ENCODE measurements at places on chromosomes 1 and 21.
A peak's percentile ranks its signal among the peaks of the same experiment; 100 is the strongest.

GRCh38 chr1:39089931-39090521, 63.9 kb downstream of the NDUFS5 start:
- no peak for DNase-seq

DNA sequence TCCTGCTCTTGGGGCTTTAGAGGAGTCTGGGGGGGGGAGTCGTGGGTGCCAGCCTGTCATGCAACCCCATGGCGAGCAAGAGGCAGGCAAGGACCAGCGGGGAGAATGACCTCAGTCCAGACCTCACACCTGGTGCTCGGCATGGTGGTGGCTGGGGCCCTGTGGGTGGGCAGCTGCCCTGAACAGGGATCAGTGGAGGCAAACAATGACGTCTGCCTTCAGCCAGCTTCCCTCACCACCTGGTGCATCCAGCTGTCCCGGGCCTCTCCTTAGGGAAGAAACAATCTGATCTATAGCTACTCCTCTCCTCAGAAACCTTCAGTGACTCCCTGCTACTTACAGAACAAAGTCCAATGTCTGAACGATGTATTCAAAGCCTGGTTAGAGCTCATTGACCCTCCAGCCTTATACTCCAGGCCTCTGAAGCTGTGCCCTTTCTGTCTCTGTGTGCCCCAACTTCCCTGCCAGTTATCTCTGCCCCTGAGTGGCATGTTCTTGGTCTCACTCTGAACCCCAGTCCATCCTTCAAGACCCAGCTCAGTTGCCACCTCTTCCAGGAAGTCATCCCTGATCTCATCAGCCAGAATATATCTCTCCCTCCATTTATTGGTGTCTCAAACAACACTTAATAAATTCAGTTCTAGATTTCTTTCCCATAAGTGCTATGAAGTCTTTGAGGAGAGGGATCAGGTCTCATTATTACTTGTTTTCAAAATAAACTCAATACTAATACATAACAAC, 6.6 kb downstream of the PADI2 start:
- DNase-seq: no peak

DNA sequence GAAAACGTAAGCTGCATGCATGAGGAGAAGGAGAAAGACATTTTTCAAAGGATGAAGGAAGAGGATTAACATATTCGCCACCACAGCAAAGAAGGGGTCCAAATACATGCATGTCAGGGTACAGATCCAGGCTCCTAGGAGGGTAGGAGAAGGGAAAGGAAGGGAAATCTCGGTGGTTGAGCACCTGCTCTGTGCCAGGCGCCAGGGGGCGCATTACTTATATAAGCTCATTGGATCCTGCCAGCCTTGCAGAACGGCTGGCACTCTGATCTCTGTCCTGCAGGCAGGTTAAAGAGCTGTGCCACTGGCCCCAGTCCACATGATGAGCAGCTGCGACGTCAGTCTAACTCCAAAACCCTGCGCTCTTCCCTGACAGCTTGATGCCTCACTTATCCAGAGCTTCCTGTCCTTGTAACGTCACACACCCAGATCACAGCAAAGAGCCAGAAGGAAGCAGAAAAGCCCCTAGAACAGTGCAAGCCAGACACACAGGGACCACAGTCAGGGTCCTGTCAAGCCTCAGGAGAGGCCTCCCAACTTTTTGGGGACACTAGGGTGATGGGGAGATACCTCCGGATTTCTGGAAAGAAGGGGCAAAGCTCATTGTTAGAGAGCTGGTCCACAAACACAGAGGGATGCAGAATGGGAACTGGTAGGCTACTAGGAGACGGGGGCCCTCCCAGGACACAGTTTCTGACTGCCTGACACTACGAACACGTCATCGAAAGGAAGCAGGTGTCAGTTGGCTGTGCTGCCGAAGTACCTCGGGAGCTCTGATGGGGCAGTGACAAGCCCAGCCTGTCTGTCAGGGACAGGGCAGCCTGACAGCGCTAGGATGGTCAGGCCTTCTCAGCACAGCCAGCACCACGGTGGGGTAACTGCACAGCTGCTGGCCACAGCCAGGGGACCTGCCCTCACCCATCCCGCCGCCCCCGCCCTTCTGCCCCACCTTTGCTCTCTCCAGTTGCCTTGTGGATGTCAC, 99.1 kb downstream of the BEND5 start:
- peak; percentile 49 for DNase-seq

DNA sequence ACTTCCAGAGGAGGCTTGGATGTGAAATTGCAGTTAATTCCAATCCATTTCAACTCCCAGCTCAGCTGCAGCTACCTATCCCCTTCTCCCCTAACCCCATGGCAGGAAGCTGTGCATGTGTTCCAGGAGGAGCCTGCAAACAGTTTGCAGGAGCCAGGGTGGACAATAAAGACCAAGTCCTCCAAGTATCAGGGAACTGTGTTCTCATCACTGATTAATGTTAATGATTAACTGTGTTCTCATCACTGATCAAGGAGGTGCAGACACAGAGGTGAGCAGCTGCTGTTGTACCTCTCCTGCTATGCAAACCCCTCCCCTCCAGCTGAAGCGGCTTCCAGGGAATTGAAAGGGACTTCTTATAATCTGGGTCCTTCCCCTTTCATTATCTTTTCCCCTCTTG, 19.2 kb downstream of the CLDN19 start:
- no peak for DNase-seq

GRCh38 chr1:86537928-86538695, 8.8 kb upstream of the CLCA4 start:
- no peak for DNase-seq

DNA sequence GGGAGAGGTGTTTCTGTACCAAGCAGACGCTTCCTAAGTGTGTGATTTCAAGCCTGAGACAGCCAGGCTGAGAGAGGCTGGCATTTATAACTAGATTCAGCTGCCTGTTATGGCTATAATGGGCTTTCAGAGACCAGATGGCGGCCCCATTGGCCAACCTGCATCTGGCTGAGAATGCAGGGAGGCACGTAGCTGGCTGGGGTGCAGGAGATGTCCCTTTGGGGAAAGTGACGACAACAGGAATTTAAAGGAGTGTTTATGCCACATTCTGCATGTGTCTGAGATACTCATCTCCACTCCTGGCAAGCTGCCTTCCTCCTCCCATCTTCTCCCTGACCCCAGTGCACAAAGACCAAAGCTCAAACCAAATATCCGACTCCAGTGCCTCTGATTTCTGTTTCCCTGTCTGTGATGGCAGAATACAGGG, 21.3 kb upstream of the CCDC190 start:
- DNase-seq: no peak

DNA sequence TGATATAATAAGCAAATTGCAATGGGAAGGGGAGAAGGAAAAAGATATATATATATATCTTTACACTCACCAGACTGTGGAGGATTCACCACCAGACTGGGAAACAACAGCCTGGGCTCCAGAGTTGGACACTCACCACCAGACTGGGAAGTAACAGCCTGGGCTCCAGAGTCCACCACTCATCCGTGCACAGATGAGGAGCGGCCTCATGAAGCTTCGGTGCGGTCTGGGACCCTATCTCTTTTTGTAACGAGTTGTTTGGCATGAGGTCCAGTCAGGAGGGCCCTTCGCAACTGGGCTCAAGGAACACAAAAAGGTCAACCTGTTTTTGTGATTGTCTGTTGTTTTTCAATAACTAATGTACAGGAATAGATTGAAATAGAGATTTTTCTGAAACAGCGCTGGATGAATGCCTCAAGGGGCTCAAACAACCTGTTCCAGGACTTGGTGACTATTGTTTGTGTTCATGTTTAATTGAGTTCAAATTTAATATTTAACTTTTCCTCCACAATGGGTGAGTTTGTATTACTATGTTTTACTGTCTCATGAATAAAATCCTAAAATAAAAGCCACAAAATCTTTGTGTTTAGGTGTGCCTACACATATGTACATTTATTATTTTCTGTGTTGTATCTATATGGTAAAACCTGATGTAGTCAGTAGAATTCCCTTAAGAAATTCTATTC, 40.1 kb downstream of the S100A10 start:
- no peak for DNase-seq

All from activated CD4-positive, alpha-beta T cell treated with anti-CD3 and anti-CD28 coated beads, Interleukin-2, amount 50 U/mL, for 48 hours (primary cell).